Right kidney (tissue), 9 donors: ENCODE measurements at places on chromosomes 4 and X.

DNA sequence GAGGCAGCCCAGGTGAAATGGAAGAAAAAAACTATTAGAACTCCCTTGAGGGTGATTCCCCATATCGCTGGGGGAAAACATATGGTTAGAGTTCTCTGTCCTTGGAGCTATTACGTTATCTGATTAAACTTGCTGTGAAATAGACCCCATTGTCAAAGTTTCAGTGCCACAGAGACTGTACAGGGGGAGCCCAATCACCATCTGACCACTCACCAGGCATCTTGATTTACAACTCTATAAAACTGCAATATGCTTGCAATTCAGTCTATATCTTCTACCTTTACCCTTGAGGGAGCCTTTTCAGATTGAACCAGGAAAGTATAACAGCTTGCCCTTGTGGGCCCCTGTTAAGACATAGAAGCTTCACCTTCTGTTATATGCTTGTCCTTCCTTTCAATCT is 18.2 kb downstream of the TMEM255A start:
- DNase-seq = no peak

- peak; percentile 12 for DNase-seq
These were observed 352.9 kb downstream of the RAPGEF2 start for GRCh38 chr4:159455675-159456237.

DNA sequence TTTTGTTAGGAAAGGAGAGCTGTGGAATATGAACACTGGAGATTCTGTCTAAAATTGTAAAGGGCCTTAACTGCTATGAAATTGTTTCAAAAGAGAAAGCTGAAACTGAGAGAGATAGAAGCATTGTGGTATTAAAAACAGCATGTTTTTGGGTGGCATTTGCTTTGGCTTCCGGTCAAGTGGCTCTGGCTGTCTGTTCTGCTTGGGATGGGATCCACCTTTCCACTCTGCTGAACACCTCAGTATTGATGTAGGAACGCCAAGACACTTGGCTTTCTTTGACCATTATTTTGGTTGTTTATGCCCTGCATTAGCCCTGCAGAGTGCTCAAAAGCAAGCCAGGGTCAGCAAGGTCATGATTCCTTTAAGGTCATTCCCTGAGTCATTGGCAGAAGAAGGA is 199.7 kb downstream of the SLC4A4 start:
- DNase-seq = no peak

DNA sequence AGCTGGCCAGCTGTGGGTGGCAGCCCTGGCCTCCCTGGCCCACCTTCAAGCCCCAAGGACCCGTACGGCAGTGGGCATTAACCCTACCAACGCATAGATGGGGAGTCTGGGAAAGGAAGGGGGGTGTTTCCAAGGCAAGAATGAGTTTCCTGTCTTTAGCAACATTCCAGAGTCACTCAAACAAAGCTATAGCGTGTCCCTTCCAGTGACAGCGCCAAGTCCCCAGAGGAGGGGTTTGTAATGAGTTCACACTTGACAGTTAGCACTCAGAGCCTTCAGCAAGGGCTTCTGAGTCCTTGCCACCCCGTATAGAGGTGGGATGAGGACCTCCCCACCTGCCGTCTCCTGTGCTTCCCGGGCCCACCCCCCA is 1.8 kb downstream of the BGN start:
- DNase-seq = no peak

DNA sequence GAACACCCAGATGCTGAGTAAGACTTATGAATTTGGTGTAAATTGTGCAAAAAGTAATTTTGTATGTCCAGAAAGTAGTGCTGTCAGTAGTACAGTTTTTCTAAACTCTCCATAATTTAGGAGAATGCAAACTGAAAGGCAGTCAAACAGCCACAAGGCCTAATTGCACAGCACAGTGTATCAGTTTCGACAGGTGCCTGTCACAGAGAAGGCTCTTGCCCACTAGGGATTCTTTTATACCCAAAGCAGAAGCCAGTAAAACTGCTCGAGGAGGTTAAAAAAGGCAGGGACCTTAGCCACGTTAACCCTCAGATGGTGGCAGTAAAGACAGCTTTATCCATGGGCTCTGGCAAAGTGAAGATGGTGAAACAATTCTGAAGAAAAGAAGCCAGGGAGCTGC is 69.4 kb upstream of the GATB start:
- DNase-seq = no peak

DNA sequence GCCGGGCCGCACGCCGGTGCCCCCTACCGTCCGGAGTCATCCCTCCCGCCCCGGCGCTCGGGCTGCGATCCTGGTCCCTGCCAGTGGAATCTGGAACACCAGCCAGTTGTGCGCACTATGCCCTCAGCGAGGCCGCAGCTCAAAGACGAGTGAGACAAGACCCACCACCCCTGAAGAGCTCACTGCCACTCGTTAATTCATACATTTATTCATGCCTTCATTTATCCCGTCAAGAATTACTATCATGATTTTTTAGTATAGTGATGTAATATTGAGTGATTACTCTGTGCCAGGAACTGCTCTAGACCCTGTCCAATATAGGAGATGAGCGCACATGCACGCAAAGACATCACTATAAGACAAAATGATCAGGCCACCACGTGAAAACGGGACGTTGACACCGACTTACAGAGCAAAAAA is 247 bp upstream of the PPA2 start:
- DNase-seq = no peak

- no peak for DNase-seq
These were observed 66.3 kb upstream of the C1QTNF7 start for GRCh38 chr4:15361529-15361928.

- DNase-seq = no peak
These were observed 20.8 kb downstream of the EGFL6 start for GRCh38 chrX:13590207-13590606.

- DNase-seq = no peak
These were observed 12.2 kb downstream of the ARHGEF6 start for GRCh38 chrX:136768469-136769084.

GRCh38 chr4:102473476-102473875 is 27.7 kb upstream of the NFKB1 start:
- no peak for DNase-seq

DNA sequence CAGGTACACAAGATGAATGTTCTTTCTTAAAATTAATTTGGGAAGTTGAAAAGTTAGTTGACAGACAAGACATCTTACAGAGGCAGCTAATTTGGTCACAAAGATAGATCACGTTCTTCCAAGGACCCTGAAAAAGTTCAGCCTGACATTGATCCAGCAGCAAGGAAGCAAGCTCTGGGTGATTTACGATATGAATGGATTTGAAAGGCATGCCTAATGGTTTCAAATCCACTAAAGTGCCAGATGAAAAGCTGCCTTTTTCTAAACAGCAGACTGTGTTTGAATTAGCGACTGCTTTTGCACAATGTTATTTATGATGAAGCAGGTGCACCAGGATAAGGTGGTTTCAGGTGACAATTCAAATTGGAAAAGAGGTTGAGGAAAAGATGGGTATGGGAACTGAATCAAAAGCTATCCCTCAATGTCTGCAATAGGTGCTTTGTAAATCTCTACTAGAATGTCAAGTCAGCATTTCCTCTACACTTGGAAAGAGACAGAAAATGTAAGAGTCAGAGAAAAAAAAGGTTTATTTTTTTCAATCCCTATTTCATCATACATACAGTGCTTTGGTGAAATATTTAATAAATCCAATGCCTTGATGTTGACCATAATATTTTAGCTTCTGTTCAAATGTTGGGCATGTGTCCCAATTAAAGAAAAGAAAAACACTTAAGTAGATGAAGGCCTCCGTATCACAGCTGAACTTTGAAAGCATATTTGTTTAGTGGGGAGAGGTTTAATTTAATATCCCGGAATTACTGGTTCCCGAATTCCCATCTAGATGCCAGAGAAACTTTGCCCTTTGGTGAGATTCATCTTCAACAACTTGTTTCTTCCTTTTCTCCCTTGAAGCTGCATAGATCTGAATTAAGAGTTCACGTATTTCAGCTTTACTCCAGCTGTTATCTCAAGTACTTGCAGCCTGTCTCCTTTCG is 6.0 kb downstream of the RASGEF1B start:
- no peak for DNase-seq

DNA sequence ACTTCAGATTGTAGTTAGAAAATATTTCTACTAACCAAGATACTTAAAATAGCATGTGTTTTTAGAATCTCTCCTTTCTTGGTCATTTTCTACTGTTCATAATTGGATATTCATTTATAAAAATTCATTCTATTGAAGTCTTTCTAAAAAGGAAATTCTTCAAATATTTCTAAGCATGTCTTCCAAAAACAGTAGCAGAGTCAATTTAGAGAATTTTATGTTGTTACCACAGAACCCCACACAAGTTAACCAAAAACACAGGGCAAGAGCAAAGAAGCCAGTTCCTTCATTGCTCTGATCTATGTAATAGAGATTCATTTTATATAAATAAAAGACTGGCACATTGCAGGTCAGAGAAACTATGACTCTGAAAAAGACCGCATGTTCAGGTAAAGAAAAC is 345.1 kb upstream of the PITX2 start:
- DNase-seq = no peak

DNA sequence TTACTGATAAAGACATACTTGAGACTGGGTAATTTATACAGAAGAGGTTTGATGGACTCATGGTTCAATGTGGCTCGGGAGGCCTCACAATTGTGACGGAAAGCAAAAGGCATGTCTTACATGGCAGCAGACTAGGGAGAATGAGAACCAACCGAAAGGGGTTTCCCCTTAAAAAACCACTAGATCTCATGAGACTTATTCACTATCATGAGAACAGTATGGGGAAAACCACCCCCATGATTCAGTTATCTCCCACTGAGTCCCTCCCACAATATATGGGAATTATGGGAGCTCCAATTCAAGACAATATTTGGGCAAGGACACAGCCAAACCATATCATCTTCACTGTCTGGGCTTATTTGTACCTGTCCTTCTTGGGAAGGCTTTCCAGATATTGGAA is 22.8 kb upstream of the MUC7 start:
- DNase-seq = no peak

DNA sequence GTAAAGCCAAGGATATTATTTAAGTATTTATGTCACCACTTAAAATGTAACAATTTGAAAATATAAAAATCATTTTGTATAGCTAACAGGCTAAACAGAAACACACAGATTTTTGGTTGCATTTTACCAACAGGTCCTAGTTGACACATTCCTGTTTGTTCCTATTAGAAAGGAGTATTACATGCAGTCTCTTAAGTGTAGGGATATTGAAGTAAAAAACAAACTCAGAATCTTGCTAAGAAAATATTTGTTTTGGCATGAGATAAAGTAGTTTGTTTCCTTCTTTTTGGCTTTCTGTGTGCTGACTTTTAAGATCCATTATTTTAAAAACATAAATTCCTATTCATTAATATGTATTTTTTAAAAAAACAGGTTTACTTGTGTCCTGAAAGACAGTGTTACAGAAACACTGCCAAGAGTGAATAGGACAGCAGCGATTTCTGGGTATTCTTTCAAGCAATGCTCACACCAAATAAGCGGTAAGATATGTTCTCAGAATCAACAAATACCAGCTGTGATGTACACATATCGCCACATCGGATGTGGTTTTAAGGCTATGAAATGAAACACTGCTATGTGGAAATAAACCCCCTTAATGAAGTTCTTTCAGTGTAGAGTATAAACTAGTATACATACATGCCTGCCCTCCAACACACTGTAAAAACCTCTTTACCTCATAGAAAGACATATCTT is 6.9 kb downstream of the F11 start:
- DNase-seq = no peak

DNA sequence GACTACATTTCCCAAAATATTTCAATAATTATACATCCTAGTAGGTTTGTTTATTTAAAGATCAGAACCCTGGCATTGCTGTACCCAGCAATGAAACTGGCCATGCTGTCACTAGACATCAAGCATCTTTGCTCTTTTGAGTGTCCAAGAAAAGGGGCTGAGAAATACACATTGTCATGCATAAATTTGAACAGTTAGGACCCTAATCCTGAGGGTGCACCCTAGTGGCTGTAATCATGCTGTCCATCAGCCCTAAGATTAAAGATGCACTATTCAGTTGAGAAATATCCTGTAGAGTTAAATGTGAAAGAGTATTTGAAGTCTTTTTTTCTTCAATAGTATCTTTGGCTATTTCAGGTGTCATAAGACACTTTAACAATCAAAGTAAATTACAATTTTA is 108.8 kb downstream of the NFKB1 start:
- DNase-seq = no peak

DNA sequence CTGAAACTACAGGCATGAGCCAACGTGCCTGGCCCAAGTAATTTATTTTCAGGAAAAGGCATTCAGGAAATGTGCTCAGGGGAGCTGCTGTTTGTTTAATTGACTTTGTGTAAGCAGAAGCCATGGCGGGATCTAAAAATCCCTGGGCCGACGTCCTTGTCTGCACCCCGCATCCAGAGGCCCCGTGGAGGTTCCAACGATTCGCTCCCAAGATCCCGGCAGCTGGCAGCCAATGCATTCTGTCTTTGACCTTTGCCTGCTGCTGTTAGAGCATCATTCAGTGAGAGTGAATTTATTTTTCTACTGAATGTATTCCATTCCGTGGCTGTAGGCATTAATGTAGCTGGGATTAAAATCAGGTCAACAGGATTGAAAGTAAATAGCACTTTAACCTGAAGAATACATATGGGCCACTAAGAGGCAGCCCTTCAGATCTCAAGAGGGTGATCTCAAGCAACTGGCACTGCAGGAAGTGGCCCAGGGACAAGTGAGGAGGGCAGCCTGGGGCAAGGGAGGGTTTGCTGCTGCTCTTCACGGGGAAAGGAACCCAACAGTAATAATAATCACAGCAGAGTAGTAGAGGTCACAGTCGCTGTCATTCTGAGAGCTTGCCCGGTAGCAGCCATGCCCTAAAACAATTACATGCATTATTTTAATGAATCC is 75.2 kb downstream of the PSAPL1 start:
- DNase-seq = no peak

DNA sequence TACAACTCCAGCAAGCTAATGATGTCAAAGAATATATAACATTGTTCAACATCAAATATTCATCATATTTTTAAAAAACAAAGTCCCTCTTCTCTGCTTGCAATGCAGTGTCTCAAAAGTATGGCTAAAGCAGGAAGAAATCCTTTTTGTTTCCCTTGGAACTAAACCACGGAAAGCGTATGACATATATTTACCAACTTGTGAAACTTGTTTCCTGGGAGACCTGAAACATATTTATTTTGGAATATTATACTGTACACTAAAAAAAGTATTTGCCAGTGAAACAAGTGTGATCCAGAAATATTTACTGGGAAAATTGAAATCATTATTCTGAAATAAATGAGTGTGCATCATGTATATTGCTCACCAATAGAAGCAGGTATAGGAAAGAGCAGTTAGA is 156.0 kb upstream of the ANKRD50 start:
- no peak for DNase-seq

- DNase-seq = no peak
These were observed 185.6 kb downstream of the SLC7A11 start for GRCh38 chr4:138056541-138056940.

GRCh38 chrX:71393919-71394318 is 27.8 kb downstream of the TAF1 start:
- DNase-seq = no peak

DNA sequence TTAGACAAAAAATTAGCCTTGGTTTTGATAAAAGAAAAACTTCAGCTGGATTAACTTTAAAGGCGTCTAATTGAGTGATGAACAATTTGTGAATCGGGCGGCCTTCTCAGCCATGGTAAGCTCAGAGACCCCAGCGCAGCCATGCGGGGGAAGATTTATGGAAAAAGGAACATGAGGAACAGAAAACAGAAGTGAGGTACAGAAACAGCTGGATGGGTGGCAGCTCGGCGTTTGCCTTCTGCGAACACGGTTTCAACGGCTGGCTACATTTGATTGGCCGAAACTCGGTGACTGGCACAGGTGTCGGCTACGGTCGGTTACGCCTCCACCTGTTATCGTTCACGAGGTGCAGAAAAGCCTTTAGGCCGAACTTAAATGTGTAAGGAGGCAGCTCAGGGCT is 401.4 kb upstream of the FAT1 start:
- no peak for DNase-seq
